ENCODE measurements at places on chromosomes 4 and X.

DNA sequence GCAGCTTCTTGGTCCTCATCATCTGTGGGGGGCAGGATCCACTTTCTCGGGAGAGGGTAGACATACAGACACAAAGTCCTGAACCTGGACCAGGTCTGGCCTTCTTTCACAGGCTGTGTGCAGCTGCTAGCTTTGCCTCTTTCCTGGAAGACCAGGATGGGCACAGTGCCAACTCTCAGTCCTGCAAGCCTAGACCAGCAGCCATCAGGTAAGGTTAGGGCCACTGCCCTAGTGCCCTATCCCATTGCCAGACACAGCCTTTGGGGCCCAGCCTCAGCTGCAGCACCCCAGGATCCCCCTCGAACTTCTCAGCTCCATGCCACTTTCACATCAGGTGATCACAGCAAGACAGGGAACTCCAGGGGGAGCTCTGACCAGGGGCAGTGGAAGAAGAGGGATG, 38.4 kb downstream of the ZNF185 start:
- no peak for DNase-seq

DNA sequence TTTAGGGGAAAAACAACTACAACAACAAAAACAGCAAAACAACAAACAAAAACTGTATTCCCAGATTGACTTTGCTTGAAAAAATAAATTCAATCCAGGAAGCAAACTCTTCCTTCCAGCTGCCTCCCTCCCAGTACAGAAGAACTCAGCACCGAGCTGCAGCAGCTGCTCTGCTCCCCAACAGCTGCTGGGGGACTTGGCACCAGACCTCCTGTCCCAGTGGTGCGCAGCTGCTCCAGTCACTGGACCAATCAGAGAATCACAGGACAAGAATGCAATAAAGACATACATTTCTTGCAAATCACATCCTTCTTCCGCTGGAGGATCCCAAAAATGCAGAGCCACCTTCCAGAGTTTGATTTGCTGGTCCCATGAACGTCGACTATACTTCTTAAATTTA, 11.8 kb upstream of the FAM53A start:
- DNase-seq = no peak

DNA sequence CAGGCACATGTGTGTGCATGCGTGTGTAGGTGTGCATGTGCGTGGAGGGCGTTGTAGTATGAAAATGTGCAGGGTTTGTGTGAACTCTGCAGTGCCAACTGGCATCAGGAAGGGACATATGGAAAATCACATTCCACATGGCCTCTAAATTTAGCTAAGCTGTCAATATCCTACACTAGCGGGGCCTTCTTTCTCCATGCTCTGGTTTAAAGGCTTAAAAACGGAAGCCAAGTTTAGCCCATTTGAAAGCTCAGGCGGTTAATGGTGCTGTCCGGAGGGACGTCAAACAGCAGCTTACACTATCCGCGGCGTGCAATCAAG, 144.1 kb upstream of the NOCT start:
- DNase-seq = no peak

DNA sequence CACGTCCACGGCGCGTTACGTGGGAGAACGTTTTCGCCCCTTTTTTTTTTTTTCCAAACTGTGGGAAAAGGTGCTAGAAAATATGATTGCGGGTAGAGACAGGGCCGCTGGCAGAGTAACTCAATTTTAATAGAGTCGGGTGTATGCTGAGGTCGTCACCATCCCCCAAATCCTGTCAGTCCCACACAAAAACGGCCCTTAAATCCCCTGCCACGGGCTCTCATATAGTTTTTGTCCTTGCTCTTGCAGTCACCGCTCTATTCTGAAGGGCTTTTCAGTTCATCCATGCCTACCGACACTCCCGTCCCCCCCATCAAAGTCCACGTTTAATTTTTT, 796 bp upstream of the MED14 start:
- DNase-seq = no peak

- DNase-seq = peak; percentile 61
These were observed 155.2 kb upstream of the GALNT7 start for GRCh38 chr4:173013232-173013930.

GRCh38 chr4:1359144-1359501, 12.1 kb downstream of the UVSSA start:
- DNase-seq = no peak

DNA sequence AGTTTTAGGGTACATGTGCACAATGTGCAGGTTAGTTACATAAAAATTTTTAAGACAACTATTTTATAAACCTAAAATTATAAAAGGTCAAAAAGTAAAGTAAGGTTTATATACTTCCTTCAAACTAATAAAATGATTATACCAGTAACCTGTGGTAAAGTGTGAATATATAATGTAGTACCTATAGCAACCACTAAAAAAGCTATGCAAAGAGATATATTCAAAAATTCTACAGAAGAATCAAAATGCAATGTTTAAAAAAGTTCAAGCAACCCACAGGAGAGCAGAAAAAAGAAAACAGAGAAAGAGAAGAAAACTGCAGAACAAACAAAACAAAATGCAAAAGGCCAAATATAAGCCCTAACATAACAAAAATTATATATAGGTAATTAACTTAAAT, 379.5 kb upstream of the GALNTL6 start:
- DNase-seq = no peak

DNA sequence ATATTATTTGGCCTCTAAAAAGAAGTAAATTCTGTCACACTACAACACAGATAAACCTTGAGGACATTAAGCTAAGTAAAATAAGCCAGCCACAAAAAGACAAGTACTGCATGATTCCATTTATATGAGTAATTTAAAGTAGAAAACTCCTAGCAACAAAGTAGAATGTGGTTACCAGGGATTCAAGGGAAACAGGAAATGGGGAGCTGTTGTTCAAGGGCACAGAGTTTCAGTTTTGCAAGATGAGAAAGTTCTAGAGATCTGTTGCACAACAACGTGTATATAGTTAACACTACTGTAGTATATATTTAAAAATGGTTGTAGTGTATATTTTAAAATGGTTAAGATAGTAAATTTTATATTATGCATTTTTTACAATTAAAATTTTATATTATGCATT, 25.4 kb downstream of the SEC31A start:
- DNase-seq = no peak

- no peak for DNase-seq
These were observed 80.0 kb upstream of the AFAP1 start for GRCh38 chr4:8019396-8020365.

GRCh38 chr4:92235731-92236130, 68.0 kb upstream of the GRID2 start:
- DNase-seq = no peak

- no peak for DNase-seq
These were observed 14.2 kb downstream of the FAM47E start for GRCh38 chr4:76265631-76266218.

- DNase-seq = no peak
These were observed 30.2 kb downstream of the ZNF185 start for GRCh38 chrX:152927858-152928760.

DNA sequence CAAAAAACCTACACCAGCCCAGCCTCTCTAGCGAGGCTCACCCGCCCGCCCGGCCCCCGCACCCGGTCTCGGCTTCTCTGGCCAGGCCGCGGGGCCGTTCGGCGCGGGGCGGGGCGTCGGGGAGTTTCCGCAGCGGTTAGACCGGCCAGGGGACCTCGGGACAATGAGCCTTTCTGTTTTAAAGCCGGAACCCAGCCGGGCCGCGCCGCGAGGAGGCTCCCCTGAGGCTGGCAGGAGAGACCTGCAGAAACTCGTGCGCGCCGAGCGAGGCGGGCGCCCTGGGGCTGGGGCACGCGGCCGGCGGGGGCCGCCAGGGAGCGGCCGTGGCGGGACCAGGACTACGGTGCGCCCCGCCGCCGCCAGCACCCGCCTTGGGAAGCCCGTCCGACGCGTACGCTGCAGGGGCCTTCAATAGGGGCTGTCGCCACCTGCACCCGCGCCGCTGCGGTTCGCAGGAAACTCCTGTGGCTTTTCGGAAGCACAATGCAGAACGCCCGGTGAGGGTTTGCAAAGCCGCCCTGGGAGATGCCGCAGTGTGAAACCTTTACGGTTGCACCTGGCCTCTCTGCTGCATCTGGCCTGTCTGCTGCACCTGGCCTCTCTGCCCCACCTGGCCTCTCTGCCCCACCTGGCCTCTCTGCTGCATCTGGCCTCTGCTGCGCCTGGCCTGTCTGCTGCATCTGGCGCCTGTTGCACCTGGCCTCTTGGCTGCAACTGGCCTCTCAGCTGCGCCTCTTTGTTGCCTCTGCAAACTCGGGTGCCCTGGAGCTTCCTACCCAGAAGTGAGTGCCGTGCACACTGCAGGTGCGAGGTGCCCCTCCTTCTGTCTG, 63.9 kb downstream of the TRAPPC11 start:
- DNase-seq = peak; percentile 55

- no peak for DNase-seq
These were observed 48.0 kb downstream of the UBE2K start for GRCh38 chr4:39745920-39746319.

DNA sequence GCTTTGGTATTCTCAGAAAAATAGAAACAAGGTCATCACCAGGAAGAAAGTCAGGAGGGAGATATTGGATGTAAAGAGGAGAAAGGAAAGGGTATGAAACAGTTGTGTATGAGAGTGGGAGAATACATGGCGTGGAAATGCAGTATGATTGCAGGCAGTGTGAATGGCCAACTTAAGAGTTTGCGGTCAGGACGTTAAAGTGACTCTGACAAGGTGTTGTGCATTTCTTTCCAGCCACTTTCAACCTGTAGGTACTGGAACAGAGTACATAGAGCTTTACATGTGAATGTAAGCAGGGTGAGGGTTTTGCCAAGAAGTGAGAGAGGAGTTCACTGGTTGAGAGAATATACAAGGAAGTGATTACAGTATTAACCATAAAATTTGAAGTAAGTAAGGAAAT, 15.7 kb downstream of the ATP10D start:
- DNase-seq = no peak

GRCh38 chr4:2789351-2789750, 3.5 kb upstream of the SH3BP2 start:
- DNase-seq = no peak

DNA sequence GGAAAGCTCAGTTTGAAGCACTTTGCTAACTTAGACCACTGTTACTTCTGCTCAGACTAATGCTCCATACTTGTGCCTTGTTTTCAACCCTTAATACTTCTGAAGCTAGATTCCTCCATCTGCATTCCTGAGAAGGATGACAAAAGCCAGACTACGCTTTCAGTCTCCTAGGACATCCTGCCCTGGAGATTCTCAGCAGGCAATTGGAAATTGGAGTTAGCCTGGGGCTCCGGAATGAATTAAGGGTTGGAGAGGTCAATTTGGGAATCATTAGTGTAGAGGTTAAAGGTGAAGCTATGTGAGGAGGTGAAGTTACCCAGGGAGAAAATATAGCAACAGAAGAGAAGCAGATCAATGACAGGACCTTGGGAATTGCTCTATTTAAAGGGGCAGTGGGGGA, 215.9 kb upstream of the MBNL3 start:
- DNase-seq = no peak

DNA sequence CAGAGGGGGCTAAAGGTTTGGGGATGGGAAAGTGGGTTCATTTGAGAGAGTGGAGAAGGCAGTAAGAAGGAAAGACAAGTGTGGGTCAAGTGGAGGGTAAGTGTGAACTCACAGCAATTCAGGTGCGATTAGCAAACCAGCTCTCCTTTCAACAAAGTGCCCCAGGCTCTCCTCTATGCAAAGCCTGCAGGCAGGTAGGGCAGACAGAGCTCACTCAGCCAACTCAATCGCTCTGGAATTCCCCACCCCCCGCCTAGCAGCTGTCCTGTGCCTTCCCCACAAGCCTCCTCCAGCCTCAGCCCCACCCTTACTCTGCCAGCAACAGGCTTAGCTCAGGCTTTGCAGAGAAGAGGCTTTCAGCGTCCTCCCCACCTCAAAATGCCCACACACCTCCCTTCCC, 14.8 kb upstream of the MAMLD1 start:
- no peak for DNase-seq

GRCh38 chr4:71156616-71157015, 163.2 kb downstream of the DCK start:
- DNase-seq = no peak

DNA sequence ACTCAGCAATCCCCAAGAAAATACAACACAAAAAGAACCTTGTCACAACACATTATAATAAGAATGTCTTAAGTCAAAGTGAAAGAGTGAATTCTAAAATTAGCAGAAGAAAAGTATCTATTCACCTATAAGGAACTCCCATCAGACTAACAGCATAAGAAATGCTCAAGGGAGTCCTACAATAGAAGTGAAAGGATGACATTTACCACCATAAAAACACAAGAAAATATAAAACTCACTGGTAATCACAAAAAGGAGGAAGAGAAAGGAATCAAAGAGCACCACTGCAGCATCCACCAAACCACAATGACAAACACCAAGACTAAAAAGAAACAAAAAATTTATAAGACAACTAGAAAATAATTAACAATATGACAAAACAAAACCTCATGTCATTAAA, 257.0 kb upstream of the AGTR2 start:
- DNase-seq = no peak

DNA sequence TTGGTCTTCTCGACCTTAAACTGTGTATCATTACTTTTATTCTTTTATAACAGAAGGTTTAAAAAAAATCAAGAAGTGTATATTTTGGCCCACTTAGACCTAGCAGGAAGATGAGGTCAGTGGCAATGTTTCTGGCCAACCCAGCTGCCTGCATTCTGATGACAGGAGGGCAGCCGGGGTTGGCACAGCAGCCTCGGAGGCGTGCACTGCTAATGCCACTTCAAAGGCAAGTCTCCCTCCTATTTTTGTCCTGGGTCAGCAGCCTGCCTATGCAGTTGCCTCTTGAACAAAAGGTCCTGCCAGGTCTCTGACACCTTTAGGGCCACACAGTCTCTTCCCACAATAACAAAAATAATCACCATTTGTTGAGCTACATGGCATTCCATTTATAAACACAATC, 89.4 kb upstream of the MYOZ2 start:
- DNase-seq = no peak

DNA sequence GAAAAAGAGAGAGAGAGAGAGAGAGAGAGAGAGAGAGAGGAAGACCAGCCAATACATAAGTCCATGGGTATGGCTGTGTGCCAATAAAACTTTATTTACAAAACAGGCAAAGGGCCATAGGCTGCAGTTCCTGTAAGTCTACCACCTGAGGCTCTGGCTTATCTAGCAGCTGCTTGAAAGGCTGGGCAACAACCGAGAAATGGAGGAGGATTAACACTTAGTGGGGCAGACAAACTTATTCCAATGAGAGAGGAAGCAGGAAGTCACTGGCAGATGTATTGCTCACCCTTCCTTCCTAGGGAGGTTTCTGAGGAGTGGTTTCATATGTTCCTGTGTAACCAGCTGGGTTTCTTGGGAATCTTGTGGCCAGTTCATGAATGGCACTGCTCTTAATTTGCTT, 4.7 kb upstream of the GPR143 start:
- DNase-seq = no peak

DNA sequence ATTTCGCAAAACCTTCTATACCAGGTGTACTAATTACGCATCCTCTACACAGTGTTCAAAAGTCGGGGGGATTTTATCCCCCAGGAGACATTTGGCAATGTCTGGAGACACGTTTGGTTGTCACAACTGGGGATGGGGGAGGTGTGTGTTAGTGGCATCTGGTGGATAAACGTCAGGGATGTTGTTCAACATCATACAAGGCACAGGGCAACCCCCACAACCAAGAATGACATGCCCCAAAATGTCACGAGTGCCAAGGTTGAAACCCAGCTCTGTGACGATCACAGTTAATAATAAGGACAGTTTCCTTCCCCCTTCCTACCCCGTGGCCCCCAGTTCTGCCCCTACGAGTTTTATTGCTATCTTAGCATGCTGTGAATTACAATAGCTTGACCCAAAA, 15.9 kb upstream of the SEL1L3 start:
- DNase-seq = no peak
